Aorta (tissue), 5 donors: ENCODE measurements at places on chromosomes 4 and X. TPM values are rescaled to one million over a fixed set of nuclear protein-coding genes. Genes with fewer than 3 reads are reported as not detected.

Gene SEC24D
- total RNA-seq, result 127 TPM

Gene ZBTB33
- 7.9 TPM for total RNA-seq

Gene IDS
- 131 TPM for total RNA-seq

Gene USP46
- total RNA-seq, result 23.7 TPM

Gene CENPU
- total RNA-seq, result 1.1 TPM

Gene DCTD
- total RNA-seq, result 73.6 TPM

Gene UGT2B17
- total RNA-seq, result not detected

Gene CYLC1
- not detected for total RNA-seq

Gene CTBP1
- total RNA-seq, result 145 TPM

Gene L1CAM
- 4.3 TPM for total RNA-seq

Gene ODAPH
- not detected for total RNA-seq

Gene SSX2
- total RNA-seq, result not detected

Gene ALB
- total RNA-seq, result 1.4 TPM

Gene UGT8
- total RNA-seq, result 1.1 TPM

Gene TMEM35A
- total RNA-seq, result 3.7 TPM

Gene PNMA6F
- total RNA-seq, result not detected

Gene DIAPH2
- total RNA-seq, result 48.4 TPM

Gene GSX2
- total RNA-seq, result not detected

Gene CYSLTR1
- total RNA-seq, result 3.0 TPM

Gene SPANXN5
- total RNA-seq, result not detected

Gene CABS1
- total RNA-seq, result not detected

Gene MCF2
- 0.97 TPM for total RNA-seq

Gene EDA
- total RNA-seq, result 4.6 TPM

Gene RTL9
- 0.09 TPM for total RNA-seq

Gene VGLL1
- not detected for total RNA-seq

Gene TRPC3
- 1.3 TPM for total RNA-seq

Gene TMEM271
- total RNA-seq, result not detected

Gene IKBKG
- total RNA-seq, result 30.3 TPM

Gene TRAPPC11
- 31.9 TPM for total RNA-seq

Gene AREG
- total RNA-seq, result 0.57 TPM

Gene SPANXD
- not detected for total RNA-seq

Gene GLRA2
- total RNA-seq, result not detected

Gene HPSE
- total RNA-seq, result 3.7 TPM
